Immature natural killer cell (primary cell): ENCODE measurements at places on chromosomes 4 and X. TPM values are rescaled to one million over a fixed set of nuclear protein-coding genes. Genes with fewer than 3 reads are reported as not detected.

Gene SH2D1A
- 127 TPM for polyA plus RNA-seq

Gene DMRTC1
- 0.82 TPM for polyA plus RNA-seq

Gene CENPU
- 7.1 TPM for polyA plus RNA-seq

Gene GSX2
- not detected for polyA plus RNA-seq

Gene SMIM10L2A
- not detected for polyA plus RNA-seq

Gene RRH
- polyA plus RNA-seq: 0.16 TPM

Gene TMEM47
- not detected for polyA plus RNA-seq

Gene CXCL6
- polyA plus RNA-seq: not detected

Gene LDB2
- 15.8 TPM for polyA plus RNA-seq

Gene ETNPPL
- polyA plus RNA-seq: not detected

Gene DCAF16
- 11.8 TPM for polyA plus RNA-seq

Gene TLL1
- polyA plus RNA-seq: not detected

Gene SRPX2
- not detected for polyA plus RNA-seq

Gene VCX3B
- polyA plus RNA-seq: not detected

Gene EGF
- polyA plus RNA-seq: not detected

Gene GDPD2
- polyA plus RNA-seq: not detected

Gene FGFR3
- polyA plus RNA-seq: not detected
